ENCODE measurements at places on chromosomes 7 and 10. TPM values are rescaled to one million over a fixed set of nuclear protein-coding genes. Genes with fewer than 3 reads are reported as not detected.
A peak's percentile ranks its signal among the peaks of the same experiment; 100 is the strongest.

C10orf62 gene
- 1.1 TPM for polyA plus RNA-seq

DNA sequence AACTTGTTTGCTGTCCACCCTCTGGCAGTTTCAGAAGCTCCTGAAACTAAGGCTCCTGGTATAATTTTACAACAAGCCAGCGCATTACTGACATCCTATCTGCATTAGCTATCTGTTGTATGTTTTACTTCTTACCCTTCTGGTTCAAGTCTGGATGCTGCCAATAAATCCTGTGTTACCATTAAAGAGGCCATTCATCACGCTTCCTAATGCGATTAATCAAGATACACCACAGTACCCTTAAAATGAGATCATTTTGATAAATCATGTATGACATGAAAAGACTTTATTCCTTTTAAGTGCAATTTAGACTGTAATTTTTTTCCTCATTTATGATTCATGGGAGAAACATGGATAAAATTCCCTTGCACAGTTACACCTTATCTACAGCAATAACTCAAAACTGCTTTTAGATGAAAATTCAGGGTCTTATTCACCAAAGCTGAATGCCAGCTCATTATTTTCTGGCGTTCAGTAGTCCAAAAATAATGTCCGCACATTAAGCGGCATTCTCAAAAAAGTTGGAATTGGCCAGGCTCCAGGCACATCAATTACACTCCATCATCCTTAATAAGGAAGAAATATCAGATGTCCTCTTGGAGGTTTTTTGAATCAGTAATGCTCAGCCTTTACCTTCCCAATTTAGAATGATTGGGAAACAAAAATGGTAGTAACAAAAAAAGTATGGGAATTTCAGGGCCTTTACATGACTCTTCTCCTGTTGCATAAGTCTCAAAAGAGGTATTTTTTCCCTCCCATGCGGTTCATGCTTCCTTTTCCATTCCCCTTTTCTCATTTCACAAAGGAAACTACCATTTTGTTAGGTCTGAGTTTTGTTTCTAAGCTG is 878.5 kb downstream of the LRMDA start:
- no peak for DNase-seq

DNA sequence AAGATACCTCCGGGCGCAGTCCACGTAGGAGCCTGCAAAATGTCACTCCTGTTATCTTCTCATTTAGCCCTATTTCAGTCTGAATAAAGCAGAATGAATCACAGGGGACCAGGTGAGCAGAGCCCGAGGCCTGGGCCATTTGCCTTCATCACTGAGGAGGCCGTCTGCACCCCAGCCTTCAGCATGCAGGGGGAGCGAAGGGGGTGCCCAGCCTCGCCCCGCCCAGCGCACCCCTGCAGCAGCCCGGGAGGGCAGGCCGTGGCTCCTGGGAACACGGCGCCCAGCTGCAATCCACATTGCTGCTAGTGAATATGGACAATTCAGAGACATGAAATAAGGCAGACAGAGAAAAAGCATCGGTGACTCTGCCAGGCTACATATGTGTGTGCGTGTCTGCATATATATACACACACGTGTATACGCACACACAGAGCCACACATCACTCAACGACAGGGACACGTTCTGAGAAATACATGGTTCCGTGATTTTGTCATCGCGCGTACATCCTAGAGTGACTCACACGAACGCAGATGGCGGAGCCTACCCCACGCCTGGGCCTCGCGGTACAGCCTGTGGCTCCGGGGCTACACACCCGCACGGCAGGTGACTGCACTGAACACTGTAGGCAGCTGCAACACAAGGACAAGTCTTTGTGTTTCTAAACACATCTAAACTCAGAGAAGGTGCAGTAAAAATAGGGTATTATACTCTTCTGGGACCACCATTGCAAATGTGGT is 15.2 kb upstream of the ELFN1 start:
- DNase-seq, result no peak

GRCh38 chr10:7915923-7916536 is 97.7 kb downstream of the TAF3 start:
- peak; percentile 41 for DNase-seq

GRCh38 chr10:130227883-130228282 is 91.7 kb downstream of the GLRX3 start:
- DNase-seq, result no peak

DNA sequence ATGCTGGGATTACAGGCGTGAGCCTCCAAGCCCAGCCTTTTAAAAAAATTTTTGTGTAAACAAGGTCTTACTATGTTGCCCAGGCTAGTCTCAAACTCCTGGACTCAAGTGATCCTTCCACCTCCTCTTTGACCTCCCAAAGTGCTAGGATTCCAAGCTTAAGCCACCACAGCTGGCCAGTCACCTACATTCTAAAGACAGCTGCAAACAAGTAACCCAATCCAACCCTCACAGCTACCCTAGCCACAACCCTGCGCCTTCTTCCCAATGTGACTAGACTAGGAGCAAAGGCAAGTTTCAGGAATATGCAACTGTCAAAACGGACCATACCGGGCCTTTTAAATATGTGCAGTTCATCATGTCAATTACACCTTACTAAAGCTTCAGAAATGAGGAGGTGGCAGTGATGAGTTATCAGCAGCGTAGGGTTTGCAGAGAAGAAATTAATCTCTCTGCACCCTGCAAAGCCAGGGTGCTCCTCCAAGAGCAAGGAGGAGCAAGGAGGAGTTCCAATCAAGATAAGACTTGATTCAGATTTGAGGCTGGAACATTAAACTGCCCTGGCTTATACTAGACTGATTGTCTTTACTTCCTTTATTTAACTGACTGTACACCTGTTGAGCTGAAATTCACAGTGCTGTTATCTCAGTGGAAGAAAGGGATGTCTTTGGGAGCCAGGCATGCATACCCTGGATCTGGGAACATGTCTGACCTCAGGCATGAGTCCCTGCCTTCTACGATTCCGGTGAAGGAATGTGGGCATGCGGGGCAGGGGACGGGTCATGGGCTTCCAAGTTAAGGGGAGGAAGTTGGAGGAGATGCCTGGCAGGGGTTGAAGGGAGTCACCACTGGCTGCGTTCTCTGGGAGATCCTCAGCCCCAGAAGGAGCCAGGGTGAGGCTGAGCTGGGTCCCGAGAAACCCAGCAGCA is 15.5 kb upstream of the TMEM120A start:
- DNase-seq, result no peak

CTAGE4 gene
- polyA plus RNA-seq, result 1.0 TPM

LGI1 gene
- 7.0 TPM for polyA plus RNA-seq

GRCh38 chr7:159067576-159068487 is 76.8 kb downstream of the VIPR2 start:
- no peak for DNase-seq
